ENCODE measurements at places on chromosomes 1 and 21.

DNA sequence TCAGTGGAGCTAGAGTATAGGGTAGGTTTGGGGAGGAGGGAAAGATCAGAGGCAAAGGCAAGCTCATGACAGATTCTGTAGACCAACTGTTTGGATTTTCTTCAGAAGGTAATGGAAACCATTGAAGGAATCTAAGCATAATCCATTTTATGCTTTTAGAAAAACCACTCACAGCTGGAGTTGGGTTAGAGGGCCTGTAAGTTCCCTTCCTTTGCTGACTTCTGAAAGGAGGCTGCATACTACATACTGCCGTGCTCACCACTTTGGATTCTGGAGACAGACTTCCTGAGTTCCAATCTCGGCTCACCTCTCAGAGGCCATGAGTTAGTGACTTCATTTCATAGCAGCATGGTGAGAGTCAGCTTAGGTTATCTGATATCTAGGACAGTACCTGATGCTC is 6.4 kb upstream of the SYT2 start:
- DNase-seq, result no peak

DNA sequence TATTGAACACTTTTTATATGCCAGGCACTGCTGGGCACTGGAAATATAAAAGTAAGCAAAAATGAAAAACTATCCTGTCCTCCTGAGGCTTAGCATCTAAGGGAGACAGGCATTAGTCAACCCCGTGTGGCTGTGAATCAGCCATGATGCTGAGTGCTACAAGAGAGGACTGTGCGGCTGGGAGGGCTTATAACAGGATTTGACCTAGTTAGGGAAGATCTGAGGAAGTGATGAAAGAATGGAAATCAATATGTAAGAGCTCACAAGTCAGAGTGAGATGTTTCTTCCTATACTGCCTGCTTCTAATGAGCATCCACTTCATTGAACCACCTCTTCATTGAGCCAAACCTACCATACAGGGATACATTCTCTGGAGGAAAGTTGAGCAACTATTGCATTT is 15.1 kb downstream of the TRIM45 start:
- DNase-seq, result no peak

- no peak for DNase-seq
Measured at GRCh38 chr1:211640301-211640630, 35.2 kb downstream of the NEK2 start.

DNA sequence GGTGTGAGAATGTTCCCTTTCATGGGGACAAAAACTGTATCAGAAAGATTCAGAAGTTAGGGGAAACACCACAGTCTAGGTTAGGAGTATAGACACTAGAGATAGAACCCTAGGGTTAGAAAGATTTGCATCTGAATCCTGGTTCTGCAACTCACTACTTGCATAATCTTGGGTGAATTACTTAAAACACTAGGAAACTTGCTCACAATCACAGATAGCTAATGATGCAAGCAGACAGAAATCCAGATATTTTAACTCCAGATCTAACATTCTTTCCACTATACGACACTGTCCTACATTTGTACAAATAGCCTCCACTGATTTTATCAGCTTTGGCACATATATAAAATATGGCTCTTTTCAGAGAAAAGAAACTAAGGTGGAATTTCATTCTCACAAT is 30.8 kb upstream of the GLIS1 start:
- DNase-seq, result no peak

DNA sequence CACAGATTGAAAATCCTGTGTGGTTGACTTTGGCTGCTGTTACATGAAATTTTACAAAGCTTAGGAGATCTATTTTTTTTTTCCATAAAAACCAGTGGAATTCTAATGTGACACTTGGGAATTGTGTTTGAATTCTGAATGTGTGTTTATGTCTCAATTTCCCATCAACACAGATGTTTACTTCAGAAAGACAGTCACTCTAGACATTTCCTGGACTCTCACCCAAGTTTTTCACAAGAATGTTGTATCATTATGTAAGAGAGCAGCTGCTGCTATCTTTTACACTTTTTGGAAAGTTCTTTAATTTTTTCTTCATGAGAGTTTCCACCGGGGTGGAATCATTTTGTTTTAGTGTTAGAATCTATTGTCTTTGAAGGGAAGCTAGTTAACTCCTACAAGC is 210.1 kb downstream of the GIPC2 start:
- no peak for DNase-seq

DNA sequence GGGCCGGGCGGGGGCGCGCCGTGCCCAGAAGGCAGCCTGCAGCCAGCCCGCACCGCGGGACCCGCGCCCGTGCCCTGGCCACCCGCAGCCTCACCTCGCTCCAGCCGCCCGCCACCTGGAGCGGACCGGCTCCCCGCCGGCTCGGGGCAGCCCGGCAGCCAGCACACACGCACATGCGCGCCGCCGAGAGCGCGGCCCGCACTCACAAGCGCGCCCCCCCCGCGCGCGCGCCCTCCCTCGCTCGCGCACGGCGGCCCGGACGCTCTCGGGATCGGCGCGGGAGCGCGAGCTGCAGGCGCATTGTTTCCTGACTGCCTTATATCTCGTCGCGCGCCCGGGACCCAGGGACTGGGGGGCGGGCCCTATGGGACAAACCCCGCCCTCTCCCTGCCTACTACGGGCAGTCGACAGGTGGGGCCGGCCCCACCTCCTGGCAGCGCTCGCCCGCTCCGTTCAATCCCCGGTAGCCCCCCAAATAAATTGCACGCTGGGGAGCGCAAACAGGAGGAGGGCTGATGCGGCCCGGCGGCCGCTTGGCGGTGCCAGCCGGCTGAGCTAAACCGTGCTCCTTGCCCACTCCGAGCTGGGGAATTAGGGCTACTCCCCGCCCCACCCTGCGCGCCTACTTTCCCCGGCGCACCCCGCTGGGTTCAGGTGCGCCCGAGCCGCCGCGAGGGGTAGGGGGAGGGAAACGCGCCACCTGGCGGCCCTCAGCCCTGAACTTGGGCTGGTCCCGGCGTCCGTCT is at the start of gene MYCL:
Gene MYCL, minus strand, starts transcription at position 204 of the 746 bp plus-strand sequence. CDS start 483 bp downstream, outside the sequence.
- DNase-seq, result peak; percentile 77

DNA sequence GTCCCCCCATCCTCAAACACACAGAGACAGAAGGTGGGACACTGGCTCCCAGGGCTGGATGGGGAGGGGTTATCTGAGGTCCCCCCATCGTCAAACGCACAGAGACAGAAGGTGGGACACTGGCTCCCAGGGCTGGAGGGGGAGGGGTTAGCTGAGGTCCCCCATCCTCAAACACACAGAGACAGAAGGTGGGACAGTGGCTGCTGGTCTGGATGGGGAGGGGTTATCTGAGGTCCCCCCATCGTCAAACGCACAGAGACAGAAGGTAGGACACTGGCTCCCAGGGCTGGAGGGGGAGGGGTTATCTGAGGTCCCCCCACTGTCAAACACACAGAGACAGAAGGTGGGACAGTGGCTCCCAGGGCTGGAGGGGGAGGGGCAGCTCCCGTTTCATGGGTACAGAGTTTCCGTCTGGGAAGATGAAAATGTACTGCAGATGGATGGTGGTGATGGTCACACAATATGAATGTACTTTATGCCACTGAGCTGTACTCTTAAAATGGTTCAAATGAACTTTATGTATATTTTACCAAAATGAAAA is 69.2 kb downstream of the SCCPDH start:
- DNase-seq, result no peak

GRCh38 chr1:99738858-99739465 is 27.5 kb downstream of the FRRS1 start:
- no peak for DNase-seq

- DNase-seq, result peak; percentile 36
Measured at GRCh38 chr1:147897029-147897752, 5.4 kb upstream of the GJA8 start.

GRCh38 chr1:16905110-16905867 is 9.5 kb downstream of the RNU1-2 start:
- peak; percentile 81 for DNase-seq

GRCh38 chr1:160101717-160102522 is 3.5 kb upstream of the IGSF8 start:
- no peak for DNase-seq

DNA sequence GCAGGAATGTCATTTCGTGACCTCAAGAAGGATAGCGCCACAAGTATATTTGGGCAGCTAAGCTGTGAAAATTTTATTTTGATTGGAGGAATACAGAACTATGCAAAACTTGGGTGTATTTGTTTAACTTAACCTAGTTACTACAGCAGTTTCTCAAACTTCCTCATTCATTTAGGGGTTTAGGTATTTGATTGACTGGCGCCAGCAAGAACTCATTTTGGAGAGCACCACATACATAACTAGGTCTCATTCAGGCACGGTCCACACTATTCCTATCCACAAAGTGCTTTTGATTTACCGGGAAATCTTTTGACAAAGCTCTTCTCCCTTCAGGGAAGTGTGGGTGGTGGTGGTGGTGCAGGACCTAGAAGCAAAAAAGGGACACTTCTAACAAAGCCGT is 155.1 kb upstream of the NRIP1 start:
- no peak for DNase-seq

DNA sequence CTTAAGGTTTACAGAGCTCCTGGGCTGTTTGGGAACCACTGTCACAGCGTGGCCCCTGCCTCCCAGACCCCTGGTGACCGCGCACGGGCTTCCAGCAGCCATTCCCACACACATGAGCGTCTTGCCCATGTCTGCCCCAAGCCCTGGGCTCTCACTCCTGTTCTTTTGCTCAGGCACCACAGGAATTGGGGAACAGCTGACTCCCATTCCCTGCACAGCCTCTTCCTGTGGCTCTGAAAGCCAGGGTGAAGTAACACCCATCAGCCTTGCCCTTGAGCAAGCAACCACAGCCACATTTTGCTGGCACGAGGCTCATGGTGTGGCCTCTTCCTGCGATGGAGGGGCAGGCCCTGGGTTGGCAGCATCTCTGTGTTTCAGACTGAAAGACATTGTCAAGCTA is 14.3 kb upstream of the GPR157 start:
- DNase-seq, result no peak

- DNase-seq, result no peak
Measured at GRCh38 chr1:157798211-157798610, 21.3 kb upstream of the FCRL2 start.

- no peak for DNase-seq
Measured at GRCh38 chr1:30192969-30193630, 530.3 kb downstream of the MATN1 start.

GRCh38 chr1:183719289-183719688 is 66.2 kb upstream of the APOBEC4 start:
- peak; percentile 75 for DNase-seq

- no peak for DNase-seq
Measured at GRCh38 chr1:8345621-8346415, 27.9 kb downstream of the SLC45A1 start.

- peak; percentile 44 for DNase-seq
Measured at GRCh38 chr1:19066248-19066873, 109.9 kb upstream of the IFFO2 start.

DNA sequence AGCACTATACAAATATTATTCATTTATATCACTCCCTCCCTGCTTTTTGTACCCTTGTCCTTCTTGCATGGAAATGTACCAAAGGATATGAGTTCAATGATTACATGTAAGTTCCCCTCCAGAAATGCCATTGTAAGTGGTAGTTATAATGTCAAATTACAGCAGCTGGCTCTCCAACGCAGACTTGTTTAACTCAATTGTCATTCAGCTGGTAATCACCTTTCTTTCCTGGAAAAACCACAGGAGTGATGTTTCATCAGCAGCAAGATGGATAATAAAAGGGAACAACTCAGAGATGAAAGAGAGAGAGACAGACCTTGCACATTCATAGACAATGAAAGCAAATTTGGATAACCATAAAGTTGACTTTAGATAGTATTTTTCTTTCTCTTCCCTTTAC is 578.6 kb upstream of the PBX1 start:
- DNase-seq, result no peak

GRCh38 chr1:239891621-239892358 is 199.9 kb upstream of the FMN2 start:
- no peak for DNase-seq

GRCh38 chr1:240109130-240109529 is 17.4 kb downstream of the FMN2 start:
- DNase-seq, result no peak

DNA sequence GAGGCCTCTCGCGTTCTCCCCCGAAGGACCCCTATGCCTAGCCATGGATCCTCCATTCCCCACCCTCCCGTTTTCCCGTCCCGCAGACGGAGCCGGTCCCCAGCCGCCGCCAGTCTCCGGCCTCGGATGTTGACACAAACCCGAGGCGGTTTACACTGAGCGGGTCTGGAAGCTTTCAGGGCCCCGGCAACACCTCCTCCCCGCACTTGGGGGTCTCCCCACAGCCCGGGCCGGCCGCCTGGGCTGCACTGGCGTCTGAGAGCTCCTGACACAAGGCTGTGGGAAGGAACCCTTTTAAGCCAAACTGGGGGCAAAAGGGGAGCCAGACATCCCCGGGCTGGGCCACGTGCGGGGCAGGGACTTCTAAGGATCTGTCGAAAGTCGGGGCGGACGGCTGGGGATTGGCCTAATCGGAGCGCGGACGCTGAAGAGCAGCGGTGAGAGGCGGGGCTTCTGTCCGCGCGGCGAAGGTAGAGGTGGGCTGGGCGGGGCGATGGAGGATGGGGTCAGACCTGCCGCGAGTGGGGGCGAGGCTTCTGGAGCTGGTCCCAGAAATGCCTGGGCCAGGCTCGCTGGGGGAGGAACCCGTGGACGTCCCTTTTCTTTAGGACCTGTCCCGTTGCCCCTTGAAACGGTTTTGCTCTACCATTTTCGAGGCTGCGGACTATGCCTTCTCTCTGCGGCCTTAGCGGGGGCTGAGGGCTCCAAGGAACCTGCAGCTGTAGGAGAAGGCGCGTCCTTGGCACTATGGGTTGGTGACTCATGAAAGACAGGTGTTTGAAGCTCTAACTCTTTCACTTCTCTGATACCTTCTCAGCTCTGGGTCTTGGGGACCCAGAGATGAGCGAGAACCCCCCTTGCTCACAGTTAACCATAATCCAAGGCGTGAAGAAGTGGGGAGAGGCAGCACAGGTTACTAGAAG is 1.2 kb upstream of the HPCAL4 start:
- DNase-seq, result no peak

- DNase-seq, result no peak
Measured at GRCh38 chr1:33515112-33515511, 42.7 kb downstream of the ZSCAN20 start.

- no peak for DNase-seq
Measured at GRCh38 chr1:46472498-46473181, 17.0 kb upstream of the DMBX1 start.

DNA sequence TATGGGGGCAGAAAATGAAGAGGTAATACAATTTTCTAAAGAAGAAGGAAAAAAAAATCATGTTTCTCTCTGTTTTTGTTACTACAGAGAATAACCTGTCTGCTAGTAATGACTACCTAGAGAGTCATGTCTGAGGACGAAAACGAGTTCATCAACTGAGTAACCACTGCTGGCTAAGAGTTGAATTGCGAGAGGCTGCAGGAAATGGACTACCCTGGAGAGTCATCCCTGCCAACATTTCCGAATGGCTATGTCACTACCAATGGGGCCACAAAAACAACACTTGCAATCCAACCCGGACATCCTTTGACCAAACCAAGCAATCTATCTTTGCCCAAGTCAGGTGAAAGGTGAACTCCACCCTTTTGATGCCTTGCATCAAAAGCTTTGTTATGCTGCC is 120.6 kb downstream of the FCRL5 start:
- DNase-seq, result peak; percentile 42

Measured in PC-9 (cell line).